ENCODE measurements at places on chromosomes 5 and 9.

- no peak for DNase-seq
These were observed 41.7 kb downstream of the AHRR start for GRCh38 chr5:362978-363765.

DNA sequence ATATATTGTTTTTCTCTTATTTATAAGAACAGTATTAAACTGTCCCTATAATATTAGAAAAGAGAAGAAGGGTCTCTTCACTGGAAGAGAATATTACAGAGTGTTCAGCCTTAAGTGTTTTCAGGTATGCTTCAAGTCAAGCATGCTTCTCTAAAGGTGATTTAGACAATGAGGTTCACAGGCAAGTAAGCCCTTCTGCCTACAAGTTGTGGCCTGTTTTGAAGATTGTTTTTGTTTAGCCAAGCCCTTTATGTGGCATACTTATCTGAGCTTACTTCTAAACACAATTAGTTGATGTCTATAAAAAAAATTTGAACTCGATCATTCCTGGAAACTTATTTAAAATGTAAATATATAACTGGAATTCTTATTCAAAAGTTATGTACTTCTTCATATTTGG is 343.8 kb upstream of the CDH18 start:
- no peak for DNase-seq

DNA sequence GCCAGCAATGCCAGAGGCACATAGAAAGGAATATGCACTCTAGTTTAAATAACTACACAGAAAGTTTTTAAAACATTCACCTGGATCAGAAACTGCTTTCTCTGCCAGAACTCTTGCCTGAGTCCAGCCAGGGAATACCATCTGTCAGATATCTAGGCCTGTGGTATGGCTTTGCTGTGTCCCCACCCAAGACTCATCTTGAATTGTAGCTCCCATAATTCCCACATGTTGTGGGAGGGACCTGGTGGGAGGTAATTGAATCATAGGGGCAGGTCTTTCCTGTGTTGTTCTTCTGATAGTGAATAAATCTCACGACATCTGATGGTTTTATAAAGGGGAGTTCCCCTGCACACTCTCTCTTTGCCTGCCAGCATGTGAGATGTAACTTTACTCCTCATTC is 41.5 kb upstream of the KCNV2 start:
- no peak for DNase-seq

DNA sequence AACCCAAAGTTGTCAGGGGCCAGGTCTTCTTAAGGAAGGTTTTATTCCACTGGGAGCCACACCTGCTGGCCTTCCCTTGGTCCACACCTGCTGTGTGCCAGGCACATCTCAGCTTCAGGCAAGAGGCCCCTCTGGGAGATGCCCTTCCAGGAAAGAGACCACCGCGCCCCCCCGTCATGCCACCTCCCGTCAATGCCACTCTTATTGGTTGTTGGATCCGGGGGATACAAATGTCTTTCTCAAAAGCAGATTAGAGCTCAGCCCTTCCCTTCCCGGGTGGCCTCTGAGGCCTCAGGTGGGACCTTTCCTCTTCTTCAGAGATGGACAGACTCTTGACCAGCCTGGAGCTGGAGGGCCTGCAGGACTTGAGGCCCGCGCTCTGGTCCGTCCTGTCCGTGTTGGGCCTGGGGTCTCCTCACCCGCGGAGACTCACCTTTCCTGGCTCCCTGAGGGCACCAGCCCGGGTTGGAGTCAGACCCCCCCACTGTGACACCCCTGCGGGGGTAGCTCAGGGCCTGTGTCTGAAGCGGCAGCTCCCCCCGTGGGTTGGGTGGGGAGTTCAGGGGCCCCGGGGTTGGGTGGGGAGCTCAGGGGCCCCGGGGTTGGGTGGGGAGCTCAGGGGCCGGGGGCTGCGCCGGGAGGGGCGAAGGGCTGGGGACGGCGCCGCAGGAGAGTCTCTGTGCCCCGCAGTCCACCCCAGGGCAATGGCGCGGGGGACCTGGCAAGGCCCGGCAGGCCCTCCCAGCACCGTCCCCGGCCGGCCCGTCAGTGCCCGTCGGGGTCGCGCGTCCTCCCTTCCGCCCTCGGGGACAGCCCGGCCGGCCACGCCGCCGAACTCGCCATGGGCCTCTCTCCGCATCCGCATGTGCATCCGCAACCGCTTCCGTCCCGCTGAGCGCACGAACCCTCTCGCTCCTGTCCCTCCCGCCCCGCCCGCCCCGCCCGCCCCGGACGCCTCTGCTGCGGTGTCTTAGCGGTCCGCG is 3.7 kb upstream of the SLC9A3 start:
- no peak for DNase-seq

DNA sequence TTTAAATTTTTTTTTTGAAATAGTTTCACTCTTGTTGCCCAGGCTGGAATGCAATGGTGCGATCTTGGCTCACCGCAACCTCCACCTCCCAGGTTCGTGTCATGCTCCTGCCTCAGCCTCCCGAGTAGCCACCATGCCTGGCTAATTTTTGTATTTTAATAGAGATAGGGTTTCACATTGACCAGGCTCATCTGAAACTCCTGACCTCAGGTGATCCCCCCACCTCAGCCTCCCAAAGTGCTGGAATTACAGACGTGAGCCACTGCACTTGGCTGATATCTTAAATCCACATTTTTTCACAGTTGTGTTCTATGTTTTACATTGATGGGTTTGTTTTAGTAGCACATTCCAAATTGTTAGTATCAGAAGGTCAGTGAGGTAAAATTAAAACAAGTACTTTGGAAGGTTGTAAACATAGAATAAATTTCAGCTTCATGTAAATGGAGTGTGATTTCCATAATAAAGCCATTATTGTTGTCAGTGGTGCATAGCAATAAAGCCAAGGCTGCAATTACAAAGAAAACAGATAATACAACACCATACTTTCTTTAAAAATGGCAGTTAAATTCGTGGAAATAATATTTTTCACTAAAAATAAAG is 287.2 kb downstream of the ARRDC3 start:
- no peak for DNase-seq

GRCh38 chr9:21507483-21507790 is 25.3 kb upstream of the IFNE start:
- no peak for DNase-seq

- no peak for DNase-seq
These were observed 32.8 kb downstream of the SH3RF2 start for GRCh38 chr5:145968970-145969713.

DNA sequence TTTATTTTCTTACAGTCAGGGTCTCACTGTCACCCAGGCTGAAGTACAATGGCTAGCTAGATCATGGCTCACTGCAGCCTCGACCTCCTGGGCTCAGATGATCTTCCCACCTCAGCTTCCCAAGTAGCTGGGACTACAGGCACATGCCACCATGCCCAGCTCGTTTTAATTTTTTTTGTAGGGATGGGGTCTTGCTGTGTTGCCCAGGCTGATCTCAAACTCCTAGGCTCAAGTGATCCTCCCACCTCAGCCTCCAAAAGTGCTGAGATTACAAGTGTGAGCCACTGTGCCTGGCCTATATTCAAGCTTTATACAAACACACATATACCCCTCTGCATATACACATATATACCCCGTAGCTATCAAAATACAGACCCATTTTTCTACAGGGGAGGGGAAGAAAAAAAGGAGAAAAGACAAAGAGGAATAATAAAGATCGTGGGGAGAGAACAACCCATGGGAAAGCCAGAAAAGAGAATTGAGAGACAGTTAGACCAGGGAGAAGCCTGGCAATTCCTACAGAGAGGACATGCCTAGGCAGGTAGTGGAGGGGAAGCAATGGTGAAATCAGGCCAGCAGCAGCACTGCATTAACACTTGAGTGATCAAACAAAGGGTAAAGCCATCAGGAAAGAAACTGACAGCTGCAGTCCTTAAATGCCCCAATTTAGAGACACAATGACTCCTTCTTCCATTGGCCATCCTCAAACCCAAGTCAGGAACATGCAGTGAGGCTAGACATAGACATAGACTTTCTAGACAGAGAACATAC is 102.7 kb downstream of the EFNA5 start:
- DNase-seq = no peak

DNA sequence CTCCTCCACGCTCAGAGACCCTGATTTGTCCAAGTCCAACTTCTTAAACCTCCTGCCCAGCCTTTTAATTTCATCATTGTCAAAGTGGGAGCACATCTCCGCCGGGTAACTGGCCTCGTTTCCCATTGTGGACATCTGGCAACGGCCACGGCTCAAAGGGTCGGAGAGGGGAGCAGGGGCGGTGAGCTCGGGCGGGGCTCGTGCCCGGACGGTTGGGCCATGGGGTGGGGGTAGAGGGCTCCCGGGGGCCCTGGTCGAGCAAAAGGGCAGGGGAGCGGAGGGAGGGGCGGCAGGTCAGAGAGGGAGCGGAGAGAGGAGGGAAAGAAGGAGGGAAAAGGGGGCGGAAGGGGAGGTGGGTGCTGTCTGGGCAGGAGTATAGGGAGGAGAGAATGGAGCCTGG is at the start of gene PPP3R2:
TSS of gene PPP3R2 (minus strand) at position 174 of the 400 bp plus-strand sequence. CDS start at position 126, 48 bp downstream.
- no peak for DNase-seq

- DNase-seq = no peak
These were observed 20.6 kb upstream of the C5orf24 start for GRCh38 chr5:134825212-134825611.

GRCh38 chr5:167011196-167011595 is 1280.2 kb upstream of the WWC1 start:
- no peak for DNase-seq

DNA sequence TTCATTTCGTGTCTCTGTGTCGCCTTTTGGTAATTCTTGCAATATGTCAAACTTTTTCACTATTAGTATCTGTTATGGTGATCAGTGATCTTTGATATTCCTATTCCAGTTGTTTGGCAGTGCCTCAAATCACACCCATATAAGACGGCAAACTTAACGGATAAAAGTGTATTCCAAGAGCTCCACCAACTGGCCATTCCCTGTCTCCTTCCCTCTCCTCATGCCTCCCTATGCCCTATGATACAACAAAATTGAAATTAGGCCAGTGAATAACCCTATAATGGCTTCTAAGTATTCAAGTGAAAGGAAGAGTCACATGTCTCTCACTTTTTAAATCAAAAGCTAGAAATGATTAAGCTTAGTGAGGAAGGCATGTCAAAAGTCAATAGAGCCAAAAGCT is 74.8 kb downstream of the CDK5RAP2 start:
- no peak for DNase-seq

- DNase-seq = no peak
These were observed 318.3 kb downstream of the ENC1 start for GRCh38 chr5:74322191-74322590.

DNA sequence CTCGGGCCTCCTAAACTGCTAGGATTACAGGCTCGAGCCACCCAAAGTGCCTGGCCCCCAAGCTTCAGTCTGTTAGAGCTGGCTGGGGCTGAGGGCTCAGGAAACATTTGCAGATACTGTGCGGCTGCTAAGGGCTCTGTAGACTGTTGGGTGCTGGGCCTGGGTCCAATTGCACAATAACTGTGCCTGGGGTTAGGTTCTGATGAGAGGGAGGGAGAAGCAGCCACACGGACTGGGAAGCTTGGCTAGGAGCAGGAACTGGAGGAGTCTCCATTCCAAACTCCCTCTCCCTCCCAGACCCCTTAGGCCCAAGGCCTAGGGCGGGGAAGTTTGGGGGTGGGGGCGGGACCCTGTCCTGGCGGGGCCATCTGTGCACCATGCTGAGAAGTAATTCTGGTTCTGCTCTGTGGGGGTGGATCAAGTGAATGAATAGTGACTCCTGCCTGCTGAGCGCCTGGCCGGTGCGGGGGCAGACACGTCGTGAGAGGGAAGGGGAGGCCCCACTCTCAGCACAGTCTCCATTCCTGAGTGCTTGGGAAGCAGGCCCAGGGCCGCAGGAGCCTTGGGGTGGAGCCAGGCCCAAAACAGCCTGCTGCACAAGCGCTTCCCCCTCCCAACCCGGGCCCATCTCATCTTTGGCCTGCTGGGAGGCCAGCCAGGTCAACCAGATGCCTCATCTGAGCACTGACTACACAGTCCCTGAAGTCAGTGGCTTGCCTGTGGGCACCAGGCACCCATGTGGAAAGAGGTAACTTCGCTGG is 1.5 kb downstream of the ASS1 start:
- peak; percentile 90 for DNase-seq

GRCh38 chr9:95137587-95138145 is 179.8 kb downstream of the FANCC start:
- no peak for DNase-seq

- DNase-seq = no peak
These were observed 213.8 kb upstream of the ACTBL2 start for GRCh38 chr5:57696389-57696769.

DNA sequence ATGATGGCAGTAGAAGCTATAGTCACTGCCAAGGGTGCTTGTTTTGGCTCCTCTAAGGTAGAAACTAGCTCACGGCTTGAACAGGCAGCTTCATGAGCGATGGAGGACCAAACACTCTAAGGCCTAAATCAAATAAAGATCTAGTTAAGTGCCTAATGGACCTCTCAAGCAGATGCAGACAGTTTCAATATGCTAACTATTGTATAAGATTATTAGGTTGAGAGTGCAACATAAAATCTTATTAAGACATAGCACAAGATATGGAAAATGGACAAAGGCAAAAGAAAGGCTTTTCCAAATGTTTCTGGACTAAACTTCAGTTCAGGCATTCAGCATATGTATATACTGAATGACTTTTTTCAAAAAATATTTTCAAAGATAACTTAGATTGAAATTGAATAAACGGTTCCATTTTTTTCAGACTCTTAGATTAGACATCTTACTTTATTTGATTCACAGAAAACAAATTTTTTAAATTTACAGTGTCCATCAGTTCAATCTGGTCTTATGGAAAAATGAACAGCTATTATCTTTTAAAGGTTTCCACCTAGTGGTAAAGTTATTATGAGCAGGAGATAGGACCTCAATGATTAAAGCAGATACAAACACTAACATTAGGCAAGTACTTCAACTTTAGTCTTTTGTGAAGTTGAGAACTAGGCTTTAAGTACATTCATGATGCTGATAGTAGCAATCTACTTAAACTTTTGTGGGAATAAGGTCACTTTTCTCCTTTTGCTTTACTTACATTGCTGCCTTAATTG is 1167.7 kb downstream of the MAT2B start:
- peak; percentile 18 for DNase-seq

DNA sequence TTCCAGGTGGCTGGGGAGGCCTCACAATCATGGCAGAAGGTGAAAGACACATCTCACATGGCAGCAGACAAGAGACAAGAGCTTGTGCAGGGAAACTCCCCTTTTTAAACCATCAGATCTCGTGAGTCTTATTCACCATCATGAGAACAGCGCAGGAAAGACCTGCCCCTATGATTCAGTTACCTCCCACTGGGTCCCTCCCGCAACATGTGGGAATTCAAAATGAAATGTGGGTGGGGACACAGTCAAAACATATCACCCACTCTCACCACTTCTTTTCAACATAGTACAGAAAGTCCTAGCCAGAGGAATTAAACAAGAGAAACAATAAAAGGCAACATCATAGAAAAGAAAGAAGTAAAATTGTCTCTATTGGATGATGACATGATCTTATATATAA is 223.4 kb upstream of the SLC24A2 start:
- no peak for DNase-seq

Measured in astrocyte of the spinal cord (primary cell).